ENCODE measurements at places on chromosomes 1 and 21.

- DNase-seq = no peak
Observed at GRCh38 chr1:229436201-229436600, 2.3 kb upstream of the ACTA1 start.

GRCh38 chr1:242205622-242206489, 207.0 kb upstream of the MAP1LC3C start:
- no peak for DNase-seq

DNA sequence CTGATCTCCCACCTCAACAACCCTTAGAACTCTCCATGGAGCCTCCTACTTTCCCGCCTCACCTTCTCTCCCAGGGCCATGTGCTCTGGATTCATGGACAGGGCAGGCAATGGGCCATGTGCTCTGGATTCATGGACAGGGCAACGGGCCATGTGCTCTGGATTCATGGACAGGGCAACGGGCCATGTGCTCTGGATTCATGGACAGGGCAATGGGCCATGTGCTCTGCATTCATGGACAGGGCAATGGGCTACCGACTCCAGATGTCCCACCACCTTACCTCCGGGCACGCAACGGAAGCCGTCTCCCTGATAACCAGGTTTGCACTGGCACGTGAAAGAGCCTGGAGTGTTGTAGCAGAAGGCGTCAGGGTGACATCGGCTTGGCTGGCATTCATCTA, 53.2 kb downstream of the NID1 start:
- no peak for DNase-seq

GRCh38 chr1:99955375-99955774, 14.4 kb upstream of the SLC35A3 start:
- no peak for DNase-seq

DNA sequence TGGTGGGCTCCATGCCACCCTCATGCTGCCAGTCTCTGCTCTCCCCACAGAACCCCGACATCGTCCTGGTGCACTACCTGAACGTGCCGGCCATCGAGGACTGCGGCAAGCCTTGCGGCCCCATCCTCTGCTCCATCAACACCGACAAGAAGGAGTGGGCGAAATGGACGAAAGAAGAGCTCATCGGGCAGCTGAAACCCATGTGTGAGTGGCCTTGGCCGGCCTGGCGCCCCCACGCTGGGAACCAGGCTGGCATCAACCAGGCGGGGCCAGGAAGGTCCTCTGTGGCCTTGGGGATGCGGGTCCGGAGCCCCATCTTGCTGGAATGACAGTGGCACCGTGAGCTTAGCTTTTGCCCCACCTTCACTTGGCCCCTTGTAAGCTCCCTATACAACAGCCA, 130.7 kb upstream of the VAMP3 start:
- no peak for DNase-seq

DNA sequence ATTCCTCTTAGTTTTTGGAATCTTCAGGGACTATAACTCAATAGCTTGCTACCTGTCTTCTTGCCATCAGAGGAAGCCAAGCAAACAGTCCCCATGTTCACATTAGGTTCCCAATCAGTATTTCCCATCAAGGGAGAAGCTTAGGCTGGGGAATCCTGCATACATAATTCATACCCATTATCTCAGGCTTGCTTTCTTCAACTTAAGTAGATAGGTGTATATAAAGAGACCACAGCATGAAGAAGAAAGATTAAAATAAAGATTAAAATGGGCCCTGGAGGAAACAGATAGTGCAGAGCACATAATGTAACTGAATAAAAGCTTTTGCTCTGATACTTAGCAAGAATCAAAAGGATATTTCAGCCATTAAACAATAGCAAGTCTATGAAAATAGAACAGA, 29.0 kb upstream of the KCNK1 start:
- DNase-seq = no peak

DNA sequence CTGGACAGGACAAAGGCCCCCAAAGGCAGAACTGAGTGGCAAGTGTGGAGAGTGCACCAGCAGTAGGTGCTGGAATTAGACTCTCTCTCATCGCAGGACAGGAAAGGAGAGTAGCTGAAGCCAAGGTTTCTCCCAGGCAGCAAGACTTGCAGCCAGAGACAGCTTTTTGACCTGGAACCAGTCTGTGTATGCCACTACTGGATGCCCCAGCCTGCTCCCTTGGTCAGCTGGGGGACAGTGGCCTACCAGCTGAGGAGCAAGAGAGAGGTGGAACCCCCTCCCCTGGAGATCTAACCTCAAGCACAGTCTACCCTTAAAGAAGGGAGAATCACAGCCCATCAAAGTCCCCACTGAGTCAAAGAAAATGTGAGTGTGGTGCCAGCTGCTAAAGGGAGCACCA, 375.7 kb downstream of the KCNH1 start:
- DNase-seq = no peak

DNA sequence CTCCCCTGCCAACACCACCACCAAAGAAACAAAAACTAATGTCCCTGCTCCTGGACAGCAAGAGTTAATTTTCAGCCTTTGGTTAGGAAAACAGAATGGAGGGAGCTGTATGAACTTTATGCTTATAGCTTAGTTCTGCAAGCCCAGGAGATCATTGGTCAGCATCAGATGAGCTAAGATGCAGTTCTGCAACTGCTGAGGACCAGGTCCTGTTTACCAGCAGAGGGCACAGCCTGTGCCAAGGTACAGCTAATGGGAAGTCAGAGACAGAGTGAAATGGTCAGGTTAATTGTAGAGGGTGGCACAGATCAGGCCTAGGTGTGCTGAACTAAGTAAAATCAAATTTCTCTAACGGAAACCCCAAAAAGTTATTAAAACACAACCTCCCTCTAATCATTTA, 161.3 kb downstream of the ROR1 start:
- no peak for DNase-seq

- no peak for DNase-seq
Observed at GRCh38 chr1:199733125-199733524, 294.4 kb upstream of the NR5A2 start.

- DNase-seq = no peak
Observed at GRCh38 chr1:154996966-154997701, 3.7 kb downstream of the LENEP start.

Measured in NCI-H1694 (cell line).